Kasumi-1 (cell line): ENCODE measurements at places on chromosomes 2 and 18.
A peak's percentile ranks its signal among the peaks of the same experiment; 100 is the strongest.

GRCh38 chr2:49167131-49167530, 12.8 kb upstream of the FSHR start:
- DNase-seq = no peak

GRCh38 chr18:42196651-42197050, 241.6 kb downstream of the PIK3C3 start:
- DNase-seq = no peak

- peak; percentile 30 for DNase-seq
Observed at GRCh38 chr2:30662268-30663131, 144.7 kb downstream of the CAPN13 start.

DNA sequence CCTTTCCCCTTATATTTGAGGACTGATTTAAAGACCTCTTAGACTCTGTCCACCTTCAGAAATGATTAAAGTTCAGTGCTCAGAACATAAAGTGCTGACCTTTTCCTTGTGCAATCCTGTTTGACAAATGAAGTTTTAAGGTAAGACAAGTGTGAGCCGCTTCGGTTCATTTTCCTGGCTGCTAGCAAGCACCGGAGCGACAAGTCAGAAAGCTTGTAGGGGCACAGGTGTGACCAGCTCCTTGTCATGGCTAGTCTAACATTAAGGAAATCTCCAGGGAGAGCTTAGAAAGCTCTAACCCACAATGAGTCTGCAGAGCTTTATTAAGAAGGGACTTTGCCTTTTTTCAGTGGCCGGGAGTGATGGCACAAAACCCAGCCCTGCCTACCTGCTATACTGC, 2.3 kb upstream of the NCKAP5 start:
- DNase-seq = no peak

DNA sequence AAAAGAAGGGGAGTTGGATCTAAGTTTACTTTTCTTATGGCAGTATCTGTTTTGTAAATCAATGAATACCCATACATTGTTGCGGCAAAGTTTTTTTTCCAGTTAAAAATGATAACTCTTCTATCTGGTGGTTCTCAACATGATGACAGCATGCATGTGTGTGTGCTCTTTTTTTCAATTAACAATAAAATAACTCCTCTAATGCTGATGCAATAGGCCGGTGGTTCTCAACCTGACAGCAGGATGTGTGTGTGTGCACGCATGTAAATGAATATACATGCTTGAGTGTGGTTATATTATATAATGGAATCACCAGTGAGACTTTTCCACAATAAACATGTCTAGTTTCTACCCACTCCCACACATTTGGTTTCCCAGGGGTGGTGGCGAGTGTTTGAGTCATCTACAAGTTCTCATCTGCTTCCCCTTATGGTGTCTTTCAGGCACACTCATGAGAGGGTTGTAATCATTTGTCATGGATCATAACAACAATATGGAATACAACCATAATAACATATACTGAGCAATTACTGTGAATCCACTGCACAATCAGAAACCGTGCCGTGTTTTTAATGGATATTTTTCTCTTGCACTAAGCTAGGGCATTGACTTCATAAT, 31.2 kb downstream of the PARD3B start:
- no peak for DNase-seq

GRCh38 chr18:45251236-45251635, 364.0 kb upstream of the SLC14A2 start:
- no peak for DNase-seq

- DNase-seq = no peak
Observed at GRCh38 chr2:200738590-200738989, 73.1 kb upstream of the BZW1 start.

DNA sequence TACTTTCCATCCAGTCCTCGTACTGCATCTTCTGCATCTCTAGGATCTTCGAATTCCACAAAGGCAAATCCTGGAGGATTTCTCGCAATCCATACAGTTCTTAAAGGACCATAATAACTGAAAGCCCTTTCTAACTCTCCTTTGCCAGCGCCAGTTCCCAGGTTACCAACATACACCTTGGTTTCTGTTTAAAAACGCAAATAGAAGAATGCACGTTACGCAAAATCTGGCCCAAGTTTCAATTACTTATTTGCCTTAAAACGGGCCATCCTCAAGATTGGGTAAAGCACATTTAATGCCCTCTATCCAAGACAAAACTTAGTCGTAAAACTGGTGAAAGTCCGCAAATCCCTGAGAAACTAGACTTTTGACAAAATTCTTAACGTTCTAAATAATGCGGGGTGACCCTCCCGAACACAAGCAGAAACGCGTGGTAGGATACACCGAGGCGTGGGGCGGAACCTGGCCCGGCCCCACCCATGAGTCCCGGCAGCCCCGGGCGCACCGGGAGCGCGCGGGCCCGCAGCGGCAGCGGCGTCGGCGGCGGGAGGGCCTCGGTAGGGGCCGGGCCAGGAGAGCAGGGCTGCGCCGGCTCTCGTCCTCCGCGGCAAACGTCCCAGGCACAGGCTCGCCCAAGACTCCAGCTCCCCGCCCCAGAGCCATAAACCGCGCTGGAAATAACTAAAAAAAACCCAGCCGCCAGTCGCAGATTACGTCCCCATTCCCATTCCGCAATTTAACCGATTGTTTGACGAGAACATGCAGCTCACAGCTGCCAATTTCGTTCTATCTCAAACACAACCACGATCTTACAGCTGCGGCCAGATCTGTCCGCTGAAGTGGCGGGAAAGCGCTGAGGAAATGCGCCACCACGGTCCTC, 910 bp downstream of the SRSF7 start:
- DNase-seq = peak; percentile 25

GRCh38 chr2:226755631-226756030, 44.0 kb downstream of the IRS1 start:
- DNase-seq = no peak

- no peak for DNase-seq
Observed at GRCh38 chr2:110876167-110876999, 144.0 kb downstream of the ACOXL start.

GRCh38 chr2:189285349-189285748, 105.8 kb upstream of the COL5A2 start:
- DNase-seq = no peak

- DNase-seq = no peak
Observed at GRCh38 chr2:181745796-181746540, 65.7 kb upstream of the NEUROD1 start.

DNA sequence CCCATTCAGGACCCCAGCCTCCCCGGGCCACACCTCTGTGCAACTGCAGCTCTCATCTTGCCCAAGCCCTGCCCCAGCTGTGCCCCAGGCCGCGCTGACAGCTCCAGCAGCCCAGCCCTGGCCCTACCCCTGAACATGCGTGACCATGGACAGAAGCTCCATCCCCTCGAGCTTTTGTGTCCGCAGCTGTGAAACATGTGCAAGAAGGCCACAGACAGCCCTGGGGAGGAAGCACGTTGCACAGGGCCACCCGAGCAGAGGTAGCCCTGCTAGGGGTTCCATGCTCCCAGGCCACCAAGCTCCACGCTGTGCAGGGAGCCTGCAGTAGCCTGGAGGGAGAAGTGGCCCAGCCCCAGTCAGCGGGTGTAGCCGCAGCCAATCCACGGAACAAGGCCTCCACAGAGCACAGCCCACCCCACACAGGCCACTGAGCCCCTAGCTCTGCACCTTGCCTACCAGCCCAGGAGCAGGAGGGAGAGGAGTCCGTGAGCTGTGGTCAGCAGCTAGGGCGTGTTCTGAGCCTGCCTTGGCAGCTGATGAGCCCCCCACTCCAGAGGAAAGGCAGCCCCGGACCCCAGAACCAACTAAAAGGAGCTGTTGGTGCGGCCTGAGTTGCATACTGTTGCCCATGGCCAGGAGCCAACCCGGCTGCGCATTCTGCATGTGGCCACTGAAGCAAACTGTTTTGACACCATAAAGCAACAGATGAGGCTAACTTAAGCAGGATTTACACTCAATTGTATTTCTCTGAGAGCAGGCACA, 184.0 kb downstream of the SEPTIN10 start:
- DNase-seq = no peak

DNA sequence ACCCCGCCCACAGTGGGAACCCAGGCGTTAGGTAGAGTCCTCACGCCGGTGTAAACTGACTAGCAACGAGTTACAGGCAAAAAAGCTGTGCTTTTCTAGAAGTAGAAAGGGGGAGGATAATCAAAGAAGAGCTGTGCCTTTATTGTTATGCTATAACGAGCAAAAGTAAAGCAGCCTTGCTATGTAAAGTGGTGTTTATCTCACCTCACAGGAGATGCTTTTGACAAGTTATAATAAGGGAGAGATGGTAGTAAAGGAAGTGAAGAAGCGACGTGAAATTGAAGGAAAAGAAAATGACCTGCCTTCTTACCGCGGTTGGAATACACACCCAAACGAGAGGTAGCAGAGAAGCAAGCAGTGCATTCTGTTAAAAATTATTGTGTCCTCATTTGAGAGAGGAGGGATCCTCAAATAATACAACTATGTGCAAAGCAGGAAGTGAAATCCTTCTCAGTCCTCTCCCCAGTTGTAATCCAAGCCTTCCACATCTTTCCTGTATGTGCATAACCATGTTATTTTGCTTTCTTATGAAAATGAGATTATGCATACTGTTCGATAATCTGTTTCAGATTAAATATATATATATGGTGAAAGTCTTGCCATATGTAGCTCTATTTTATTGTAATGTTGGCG, 962 bp downstream of the TANK start:
- peak; percentile 83 for DNase-seq

GRCh38 chr2:226658555-226658954, 141.1 kb downstream of the IRS1 start:
- no peak for DNase-seq

DNA sequence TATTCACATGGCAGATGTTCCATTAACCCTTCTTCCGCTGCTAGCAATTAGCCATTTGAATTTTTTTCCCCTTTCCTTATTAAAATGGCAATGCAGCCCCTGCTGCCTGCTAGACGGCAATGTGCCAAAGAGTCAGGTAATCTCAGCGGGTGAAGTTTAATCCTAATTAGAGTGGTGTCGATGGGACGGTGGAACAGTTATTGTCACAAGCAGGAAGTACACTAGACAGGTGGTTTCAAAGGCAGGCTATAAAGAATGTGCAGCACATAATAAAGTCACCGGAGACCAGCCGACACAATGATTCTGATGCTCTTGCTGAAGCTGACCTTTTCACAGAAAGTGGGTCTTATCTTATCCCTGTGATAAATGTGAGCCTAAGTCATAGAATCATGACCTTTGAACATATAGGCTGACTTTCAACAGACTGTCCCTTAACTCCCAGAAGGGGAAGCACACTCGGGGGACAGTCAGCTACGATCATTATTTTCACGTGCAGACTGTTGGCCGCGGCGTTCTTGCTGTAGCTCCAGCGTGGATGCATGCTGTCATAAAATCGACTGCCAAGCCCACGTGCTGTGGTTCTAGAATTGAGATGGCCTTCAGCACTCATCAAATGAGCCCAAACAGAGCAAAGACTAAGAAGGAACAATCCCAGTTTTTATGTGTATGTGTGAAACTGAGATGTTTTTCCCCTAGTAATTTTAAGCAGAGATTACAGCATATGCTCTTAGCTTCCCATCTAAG, 926.2 kb upstream of the SOX11 start:
- DNase-seq = no peak

DNA sequence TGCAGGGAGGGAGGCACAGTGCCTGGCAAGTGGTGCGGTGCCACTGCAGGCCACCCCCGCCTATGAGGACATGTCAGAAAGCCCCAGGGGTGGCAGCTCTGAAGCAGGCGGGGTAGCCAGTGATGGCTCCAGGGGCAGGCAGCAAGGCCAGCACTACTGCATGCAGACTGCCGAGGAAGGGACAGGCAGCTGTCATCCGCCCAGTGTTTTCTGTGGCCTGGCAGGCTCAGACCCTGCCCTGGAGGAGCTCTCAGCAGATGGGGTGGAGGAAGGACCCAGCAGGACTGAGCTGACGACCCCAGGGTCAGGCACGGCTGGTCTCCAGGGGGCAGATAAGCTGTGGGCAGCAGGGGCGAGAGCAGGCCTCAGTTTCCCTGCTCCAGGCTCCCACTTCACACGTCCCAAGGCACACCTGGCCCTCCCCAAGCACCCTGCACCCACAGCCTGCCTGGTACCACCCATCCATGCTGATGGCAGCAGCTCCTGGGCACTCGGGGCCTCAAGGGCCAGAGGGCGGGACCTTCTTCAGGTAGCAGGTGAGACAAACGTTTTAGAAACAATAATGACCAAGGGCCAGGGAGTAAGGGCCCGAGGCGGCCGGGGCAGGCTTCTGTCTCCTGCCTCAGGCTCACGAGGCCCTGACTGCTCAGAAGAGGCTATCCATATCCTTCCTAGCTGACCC, 48.5 kb downstream of the HS6ST1 start:
- no peak for DNase-seq

DNA sequence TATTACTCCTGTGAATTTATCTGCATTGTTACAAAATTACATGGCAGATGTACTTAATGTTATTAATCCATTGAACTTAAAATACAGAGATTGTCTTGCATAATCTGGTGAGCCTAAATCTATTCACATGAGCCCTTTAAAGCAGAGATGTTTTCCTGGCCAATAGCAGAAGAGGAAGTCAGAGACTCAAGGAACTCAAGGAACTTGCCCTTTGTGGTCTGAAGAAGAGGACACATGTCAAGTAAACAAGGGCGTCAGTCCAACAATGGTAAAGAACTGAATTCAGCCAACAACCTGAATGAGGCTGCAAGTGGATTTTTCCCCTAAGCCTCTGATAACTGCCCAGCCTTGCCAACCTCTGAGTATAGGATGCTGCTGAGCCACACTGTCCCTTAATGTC, 356.3 kb upstream of the PKDCC start:
- peak; percentile 32 for DNase-seq

GRCh38 chr2:160752475-160753330, 259.1 kb upstream of the RBMS1 start:
- DNase-seq = no peak

GRCh38 chr2:43376523-43377198, 150.3 kb upstream of the ZFP36L2 start:
- no peak for DNase-seq

DNA sequence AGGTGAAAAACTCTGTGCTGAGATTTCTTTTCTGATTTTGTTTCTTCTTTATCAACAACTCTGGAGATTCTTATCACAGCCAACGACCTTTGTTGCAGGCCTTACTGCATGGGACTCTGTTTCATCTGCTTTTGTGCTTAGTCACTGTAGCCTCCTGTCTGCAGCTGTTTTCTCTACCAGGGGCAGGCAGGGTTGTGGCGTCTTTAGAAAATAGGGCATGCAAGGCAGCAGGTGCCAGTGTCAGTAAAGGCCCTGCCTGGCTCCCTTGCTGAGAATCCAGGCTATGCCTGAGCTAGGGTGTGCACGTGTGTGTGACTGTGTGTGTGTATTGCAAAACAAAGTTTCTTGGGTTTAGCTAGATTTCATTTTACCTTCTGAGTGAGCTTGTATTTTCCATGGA, 14.6 kb upstream of the SLC9A2 start:
- no peak for DNase-seq

GRCh38 chr2:1744446-1745170, at the start of gene PXDN:
PXDN (minus strand) TSS chr2:1744515; CDS start chr2:1744455, 60 bp downstream.
- no peak for DNase-seq

DNA sequence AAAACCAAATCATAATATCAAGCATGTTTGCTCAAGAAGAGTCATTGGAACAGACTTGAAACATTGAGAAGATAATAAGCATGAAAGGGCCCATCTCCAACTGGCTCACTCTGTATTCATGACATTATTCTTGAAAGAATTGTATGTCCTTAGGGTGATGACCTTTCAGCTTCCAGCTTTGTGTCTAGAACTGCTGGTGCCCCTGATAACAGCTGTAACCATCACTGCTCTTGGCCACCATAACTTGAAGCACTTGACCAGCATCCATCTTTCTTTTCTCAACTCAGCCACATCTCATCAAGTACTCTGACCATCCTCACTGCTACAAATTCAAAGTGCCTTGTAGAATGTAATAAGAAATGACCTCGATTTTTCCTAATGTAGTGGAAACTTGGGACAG, 289.9 kb downstream of the SLC8A1 start:
- no peak for DNase-seq
